ENCODE measurements at places on chromosomes 2 and 18.

DNA sequence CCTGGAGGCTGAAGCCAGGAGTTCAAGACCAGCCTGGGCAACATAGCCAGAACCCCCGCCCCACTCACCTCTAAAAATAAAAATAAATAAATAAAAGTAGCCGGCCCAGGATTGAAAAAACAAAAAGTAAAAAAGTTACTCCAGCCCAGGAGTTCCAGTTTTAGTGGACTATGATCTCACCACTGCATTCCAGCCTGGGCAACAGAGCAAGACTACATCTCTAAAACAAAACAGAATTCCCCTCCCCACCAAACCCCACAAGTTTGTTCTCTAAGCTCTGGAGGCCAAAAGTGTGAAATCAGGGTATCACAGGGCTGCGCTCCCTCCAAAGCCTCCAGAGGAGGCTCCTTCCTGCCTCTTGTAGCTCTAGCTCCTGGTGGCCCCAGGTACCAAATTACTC is 1.7 kb downstream of the D2HGDH start:
- no peak for DNase-seq

DNA sequence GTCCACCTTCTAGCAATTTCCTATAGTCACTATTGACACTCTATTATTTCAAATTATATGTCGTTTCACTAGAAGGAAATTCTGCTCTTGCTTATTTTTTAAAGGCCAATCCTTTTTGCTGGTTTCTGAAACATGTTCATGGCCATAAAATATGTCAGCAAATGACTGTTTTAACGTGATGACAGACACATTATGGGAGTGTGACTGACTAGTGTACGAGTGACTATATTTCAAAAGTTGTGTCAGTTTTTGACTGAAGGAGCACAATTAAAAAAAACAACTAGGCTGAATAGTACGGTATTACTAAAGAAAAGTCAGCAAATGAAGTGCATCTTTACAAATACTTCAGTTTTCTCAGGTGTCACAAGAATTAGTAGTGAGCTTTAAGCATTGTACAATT is 196.0 kb downstream of the NR4A2 start:
- no peak for DNase-seq

DNA sequence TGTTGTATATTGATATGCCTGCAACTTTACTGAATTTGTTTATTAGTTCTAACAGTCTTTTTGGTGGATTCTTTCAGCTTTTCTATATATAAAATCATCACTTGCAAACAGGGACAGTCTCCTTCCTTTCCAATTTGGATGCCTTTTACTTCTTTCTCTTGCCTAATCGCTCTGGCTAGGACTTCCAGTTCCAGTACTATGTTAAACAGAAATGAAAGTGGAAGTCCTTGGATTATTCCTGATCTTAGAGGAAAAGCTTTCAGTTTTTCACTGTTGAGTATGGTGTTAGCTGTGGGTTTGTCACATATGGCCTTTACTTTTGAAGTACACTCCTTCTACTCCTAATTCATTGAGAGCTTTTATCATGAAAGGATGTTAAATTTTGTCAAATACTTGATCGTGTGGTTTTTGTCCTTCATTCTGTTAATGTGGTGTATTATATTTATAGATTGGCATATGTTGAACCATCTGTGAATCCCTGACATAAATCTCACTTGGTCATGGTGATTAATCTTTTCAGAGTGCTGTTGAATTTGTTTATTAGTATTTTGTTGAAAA is 52.9 kb downstream of the REL start:
- DNase-seq: peak; percentile 22

DNA sequence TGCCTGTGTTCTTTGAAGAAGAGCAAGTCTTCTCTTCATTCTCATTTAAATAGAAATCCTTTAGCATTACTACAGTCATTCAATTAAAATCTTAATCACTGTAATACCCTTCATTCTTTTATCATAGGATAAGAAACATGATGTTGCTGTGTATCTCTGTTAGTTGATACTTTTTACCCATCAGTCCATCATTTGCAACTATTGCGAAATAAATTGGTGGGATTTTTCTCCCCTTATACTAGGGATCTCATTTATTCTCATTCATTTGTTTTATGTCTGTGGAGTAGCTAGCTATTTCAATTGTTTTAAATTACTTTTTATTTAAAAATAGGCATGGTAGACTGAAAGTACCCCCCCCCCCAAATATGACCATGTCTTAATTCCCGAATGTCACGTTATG is 235.3 kb downstream of the KIAA1328 start:
- no peak for DNase-seq

- DNase-seq: peak; percentile 75
Observed at GRCh38 chr18:56641714-56642337, 3.4 kb upstream of the TXNL1 start.

- no peak for DNase-seq
Observed at GRCh38 chr2:222677981-222678380, 6.5 kb downstream of the MOGAT1 start.

GRCh38 chr2:130922417-130922816 is 85.7 kb downstream of the ARHGEF4 start:
- DNase-seq: no peak

- DNase-seq: no peak
Observed at GRCh38 chr2:115163572-115163971, 721.1 kb downstream of the DPP10 start.

DNA sequence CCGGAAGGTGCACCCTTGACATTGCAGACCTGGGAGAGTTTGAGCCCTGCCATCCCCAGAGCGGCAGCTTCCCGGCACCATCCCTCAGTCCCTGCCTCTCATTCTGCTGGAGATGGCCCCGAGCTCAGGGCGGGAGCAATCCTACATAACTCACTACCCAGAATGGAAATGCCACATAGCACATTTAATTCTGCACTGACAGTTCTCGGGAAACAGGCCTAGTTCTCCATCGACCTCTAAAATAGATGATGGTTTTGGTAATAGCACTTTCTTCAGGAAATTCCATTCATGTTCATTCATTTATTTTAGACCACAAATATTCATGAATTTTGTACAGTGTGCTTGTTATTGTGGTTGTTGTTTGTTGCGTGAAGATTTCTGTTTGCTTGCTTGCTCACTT is 92.9 kb upstream of the SLC14A2 start:
- peak; percentile 54 for DNase-seq

DNA sequence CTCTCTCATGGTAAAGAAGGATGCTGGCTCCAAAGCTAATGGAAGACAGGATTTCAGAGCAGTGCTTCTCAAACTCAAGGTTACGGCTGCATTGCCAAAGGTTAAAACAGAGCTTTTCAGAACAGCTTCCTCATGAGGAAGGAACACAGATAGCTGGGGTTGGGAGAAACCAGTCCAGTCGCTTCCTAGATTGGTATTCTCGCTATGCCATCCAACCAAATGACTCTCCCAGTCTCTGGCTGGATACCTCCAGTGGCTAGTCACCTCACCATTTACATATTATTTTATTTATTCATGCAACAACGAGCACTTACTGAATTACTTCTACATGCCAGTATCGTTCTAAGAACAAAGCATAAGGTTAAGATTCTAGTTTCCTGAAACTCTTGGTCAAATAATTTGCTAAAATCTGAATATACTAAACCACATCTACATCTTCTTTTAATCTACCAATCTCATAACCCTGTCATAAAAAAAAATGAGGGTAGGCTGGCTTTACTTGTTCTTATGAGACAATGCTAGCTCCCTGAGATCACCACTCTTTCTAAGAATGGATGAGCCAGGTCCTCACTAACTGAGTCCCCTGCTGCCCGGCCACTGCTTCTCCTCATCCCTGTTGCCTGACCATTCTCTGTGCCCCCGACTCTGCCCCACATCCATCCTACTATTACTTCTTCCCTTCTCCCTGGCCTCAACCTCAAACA is 20.4 kb downstream of the KDSR start:
- DNase-seq: no peak

- DNase-seq: peak; percentile 47
Observed at GRCh38 chr18:74994502-74995418, 214.2 kb downstream of the PTGR3 start.

- peak; percentile 92 for DNase-seq
Observed at GRCh38 chr2:196331143-196331542, 159.8 kb upstream of the STK17B start.

GRCh38 chr2:151862700-151863099 is 34.5 kb upstream of the ARL5A start:
- no peak for DNase-seq

DNA sequence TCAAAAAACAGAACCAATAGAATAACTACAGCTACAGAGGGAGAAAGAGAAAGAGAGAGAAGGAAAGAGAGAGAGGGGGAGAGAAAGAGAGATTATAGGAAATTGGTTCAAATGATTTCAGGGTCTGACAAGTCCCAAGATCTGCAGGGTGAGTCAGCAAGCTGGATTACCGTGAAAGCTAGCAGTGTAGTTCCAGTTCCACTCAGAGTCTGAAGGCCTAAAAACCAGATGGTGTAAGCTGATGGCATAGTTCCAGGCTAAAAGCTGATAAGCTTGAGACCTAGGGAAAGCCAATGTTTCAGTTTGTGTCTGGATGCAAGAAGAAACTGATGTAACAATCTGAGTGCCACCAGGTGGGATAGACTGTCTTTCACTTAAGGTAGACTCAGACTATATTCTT is 397.7 kb downstream of the TRIB2 start:
- DNase-seq: peak; percentile 82

DNA sequence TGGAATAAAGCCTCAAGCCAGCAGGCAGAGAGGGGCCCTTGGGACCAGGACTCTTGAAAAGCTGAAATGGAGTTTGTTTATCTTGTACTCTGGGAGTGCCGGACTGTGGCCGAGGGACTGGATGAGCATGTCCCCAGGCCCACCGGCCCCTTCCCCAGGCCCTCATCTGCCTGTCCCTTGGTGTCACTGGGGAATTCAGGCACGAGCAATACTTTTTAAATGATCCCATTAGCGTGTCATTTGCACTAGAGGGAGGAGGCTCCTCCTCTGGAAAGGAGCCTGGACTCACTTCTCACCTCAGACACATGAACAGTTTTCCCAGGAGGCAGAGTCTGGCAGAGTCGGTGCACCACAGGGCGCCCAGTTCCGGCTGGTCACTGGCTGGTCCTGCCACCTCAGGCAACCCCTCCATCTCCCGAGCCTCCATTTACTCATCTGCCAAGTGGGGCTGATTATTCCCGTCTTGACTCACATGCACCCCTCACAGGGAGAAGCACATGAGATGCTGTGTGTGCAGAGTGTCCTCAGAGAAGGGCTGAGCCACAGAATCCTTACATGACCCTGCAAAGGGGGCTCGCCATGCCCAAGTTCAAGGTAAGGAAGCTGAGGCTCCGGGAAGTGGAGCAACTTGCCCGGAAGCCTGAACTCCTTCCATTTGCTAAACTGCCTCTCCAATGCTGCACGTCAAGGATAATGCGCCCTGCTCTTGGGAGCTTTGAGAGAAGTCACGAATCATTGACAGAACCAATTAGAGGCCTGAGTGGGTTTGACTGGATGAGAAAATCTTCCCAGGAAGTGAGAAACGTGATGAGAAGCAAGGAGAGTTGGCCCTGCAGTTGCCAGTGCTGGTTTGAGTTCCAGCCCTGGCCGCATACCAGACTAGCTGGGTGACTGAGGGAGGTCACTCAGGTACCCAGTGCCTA is 26.7 kb downstream of the CIB4 start:
- no peak for DNase-seq

DNA sequence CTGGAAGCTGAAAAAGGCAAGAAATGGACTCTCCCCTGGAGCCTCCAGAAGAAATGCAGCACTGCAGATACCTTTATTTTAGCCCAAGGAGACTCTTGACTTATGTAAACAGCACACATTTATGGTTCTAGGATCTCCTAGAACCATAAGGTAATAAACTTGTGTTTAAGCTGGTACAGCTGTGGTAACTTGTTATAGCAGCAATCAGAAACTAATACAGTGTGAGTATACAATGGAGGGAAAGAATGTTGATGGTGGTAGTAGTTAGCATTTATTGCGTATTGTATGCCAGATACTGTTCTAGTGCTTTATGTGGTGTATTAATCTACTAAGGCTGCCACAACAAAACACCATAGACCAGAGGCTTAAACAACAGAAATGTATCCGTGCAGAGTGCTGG is 40.6 kb downstream of the FOSL2 start:
- DNase-seq: no peak

DNA sequence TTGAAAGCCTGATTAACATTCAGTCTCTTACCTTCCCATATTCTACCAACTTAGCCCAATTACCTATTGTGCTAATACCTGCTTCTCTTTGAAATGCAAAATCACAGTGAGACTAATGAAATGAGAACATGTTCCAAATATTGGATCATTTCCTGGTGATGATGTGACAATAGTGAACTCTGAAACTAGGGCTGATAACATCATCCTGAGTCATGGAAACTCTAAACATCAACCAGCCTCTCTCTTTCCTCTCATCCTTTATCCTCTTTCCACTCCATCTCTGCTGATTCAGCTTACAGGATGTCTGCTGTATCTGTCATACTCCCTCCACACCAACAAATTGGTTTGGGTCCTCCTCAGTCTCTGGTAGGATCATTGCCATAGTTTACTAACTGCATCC is 98.8 kb upstream of the NCKAP5 start:
- peak; percentile 85 for DNase-seq

DNA sequence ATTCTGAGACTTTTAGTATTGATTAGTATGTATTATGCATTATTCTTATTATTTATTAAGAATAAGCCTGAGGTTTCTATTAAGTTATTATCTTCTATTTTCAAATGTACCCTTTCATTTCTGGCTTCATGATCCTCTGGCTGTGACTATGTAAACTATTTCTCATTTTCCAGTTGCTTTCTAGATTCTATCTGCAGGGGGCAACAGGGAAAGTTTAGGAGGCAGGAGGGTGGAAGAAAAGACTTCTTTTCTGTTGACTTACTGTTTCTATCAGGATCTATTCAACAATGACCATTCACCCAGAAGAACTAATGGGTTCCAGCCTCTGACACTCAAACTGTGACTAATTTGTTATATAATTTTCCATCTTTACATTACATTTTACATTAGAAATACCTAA is 653.4 kb upstream of the FSHR start:
- no peak for DNase-seq

DNA sequence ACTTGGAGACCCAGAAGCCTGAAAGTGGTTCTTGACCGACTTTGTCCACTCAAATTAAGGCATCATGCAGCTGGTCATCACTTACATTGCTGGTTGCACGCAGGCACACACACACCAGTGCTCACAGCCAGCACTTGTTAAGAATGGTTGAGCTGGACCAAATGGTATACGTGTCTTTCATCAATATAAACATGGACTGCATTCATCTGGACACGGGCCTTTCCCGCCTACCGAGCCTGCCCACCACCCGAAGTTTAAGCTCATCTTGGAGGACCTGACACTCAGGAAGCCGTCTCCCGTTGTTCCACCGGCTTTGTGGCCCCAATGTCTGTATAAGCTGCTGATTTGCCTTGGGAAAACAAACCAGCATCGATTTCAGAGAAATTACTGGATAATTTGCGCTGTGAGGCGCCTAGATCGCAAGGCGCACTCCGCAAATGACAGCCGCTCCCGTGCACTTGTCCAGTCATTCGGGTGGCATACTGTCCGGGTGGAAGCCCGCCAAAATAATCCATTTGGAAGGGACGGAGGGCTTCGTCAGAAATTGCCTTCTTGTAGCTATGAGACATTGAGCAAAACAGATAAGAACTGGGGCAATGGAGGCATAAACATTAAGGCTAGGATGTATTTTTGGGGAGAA is 40.1 kb upstream of the AKAIN1 start:
- peak; percentile 6 for DNase-seq
